HFFc6 (cell line): ENCODE measurements at places on chromosomes 13 and 19. TPM values are rescaled to one million over a fixed set of nuclear protein-coding genes. Genes with fewer than 3 reads are reported as not detected.

MEF2B gene
- 1.1 to 1.7 TPM (median 1.6 TPM) in 3 replicates for total RNA-seq

OR1M1 gene
- total RNA-seq, result not detected in 3 replicates

KIR3DL2 gene
- not detected in 3 replicates for total RNA-seq

GRIN2D gene
- total RNA-seq, result 3.1 to 4.4 TPM (median 3.9 TPM) in 3 replicates

DNA sequence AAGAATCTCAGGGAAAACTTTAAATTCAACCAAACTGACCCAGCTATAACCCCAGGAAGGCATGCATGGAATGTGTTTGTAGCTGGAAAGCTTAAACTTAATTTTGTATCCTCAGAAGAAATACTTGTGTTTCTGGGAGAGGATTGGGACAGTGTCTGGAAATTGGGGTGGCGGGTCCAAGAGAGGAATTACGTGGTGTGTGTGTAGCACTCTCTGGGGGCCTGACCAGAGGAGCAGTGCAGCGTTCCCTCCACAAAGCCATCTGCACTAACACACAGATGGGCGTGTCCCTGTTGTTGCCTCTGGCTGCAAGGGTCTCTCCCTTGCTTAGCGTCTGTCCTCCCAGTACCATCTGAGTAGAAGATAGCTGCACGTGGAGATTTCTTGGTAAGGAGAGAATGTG, 6.4 kb downstream of the GARRE1 start:
- no peak for DNase-seq

DNA sequence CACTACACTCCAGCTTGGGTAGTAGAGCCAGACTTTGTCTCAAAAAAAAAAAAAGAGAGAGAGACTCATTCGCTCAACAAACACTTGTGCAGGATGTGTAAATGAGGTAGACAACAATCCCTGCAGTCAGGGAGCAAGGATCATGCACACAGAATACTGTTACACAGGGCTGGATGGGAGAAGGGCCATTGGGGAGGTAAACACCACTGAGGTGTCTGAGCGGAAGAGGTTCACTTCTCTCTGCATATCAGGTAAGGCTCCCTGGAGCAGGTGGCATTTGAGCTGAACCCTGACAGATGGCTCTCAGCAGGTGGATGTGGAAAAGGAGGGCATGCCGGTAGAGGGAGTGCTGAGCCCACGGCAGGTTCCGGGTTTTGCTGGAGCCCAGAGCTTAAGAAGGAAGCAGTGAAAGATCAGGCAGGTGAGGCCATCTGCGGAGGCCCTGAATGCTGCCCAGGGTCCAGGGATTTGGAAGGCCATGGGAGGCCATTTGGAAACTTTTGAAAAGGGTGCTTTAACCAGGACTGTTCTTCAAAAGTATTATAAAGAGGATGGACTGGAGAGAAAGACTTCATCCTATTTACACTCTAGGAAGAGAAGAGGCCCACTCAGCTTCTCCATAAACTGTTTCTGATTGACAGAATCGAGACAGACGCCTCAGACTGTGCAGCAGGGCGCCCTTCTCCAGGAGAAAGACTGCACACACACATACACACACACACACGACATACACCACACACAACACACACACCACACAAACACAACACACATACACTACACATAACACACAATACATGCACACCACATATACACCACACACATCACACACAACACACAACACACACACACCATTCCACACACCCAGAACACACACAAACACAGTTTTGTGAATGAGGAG, 199.4 kb downstream of the USP12 start:
- no peak for DNase-seq

DNA sequence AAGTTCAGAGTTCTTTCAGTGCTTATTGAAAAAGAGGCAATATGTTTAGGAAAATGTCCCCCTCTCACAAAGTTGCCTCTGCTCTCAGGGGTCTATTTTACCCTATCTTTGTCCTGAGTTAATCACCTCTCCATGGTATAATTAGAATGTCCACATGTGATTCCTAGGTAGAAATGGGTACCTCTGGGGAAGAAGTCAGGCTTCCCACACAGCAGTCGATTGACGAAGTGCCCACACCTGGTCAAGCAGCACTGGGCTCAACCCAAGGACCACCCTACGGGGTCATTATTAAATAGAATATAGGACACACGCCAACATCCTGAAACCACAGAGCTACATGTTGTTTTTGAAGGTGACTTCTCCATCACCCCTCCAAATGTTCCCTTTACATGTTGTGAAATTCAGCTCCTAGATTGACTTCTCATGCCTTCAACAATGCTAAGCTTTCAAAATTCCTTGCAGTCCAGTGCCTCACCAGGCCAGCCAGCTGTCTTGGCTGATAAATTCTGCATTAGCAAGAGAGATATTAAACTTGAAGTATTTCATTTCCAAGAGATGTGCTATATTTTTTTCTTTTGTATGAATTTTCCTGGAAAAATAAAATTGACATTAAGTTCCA, 43.6 kb upstream of the FAM124A start:
- DNase-seq, result no peak

- no peak for DNase-seq
Measured at GRCh38 chr19:30784850-30785457, 412.8 kb downstream of the ZNF536 start.

DNA sequence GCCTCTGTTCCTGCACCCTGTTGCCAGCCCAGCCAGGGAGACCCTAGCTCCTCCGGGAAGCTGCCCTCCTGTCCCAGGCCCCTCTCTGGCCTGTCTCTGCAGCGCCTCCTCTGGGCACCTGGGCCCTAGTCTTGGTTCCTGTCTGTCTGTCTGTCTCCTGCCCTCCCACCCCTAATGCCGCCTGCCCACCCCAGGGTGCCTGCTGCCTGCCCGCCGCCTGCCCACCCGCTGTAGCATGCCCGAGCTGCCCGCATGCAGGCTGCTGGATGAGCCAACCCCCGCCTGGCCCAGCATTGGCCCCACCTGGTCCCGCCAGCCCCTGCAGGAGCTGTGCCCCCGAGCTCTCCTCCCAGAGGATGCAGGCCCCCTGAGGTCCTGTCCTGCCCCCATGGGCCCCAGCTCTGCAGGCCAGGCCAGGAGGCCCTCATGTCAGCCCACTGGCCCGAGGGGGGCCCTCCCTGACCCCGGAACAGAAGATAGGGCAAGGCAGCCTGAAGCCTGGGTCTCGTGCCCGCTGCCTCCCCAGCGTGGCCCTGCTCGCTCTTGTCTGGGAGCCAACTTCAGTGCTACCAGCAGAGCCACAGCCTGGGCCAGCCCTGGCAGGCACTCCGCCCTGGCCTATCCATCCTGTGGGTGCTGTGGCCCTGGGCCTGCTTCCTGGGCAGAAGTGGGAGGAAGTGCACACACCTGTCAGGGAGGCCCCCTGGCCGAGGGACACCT, 5.2 kb downstream of the MAP2K7 start:
- no peak for DNase-seq

GRCh38 chr19:50159078-50159477, 4.0 kb downstream of the IZUMO2 start:
- DNase-seq, result no peak

DNA sequence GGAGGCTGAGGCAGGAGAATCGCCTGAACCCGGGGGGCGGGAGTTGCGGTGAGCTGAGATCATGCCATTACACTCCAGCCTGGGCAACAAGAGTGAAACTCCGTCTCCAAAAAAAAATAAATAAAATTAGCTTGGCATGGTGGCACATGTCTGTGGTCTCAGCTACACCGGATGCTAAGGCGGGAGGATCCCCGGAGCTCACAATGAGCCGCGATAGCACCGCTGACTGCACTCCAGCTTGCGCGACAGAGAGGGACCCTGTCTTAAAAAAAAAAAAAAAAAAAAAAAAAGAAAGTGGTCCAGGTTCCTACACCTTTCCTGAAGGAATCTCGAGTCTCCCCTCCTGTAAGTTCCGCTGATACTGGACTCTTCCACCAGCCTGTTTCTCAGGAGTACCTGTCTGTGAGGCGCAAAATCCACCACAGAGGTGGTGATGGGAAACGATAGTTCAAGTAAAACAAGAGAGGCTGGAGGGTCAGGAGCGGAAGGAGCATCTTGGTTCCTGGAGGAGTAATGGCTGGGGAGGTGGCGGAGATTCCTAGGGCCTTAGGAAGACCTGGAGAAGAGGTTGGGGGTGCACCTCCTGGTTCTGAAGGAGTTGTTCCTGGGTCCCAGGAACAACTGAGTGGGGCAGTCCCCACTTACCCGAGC, 471 bp downstream of the FUT1 start:
- no peak for DNase-seq

- DNase-seq, result no peak
Measured at GRCh38 chr19:11480715-11481533, at the start of gene ELAVL3. TSS of gene ELAVL3 (minus strand) at chr19:11481046. CDS start at chr19:11480608, 438 bp downstream.

DNA sequence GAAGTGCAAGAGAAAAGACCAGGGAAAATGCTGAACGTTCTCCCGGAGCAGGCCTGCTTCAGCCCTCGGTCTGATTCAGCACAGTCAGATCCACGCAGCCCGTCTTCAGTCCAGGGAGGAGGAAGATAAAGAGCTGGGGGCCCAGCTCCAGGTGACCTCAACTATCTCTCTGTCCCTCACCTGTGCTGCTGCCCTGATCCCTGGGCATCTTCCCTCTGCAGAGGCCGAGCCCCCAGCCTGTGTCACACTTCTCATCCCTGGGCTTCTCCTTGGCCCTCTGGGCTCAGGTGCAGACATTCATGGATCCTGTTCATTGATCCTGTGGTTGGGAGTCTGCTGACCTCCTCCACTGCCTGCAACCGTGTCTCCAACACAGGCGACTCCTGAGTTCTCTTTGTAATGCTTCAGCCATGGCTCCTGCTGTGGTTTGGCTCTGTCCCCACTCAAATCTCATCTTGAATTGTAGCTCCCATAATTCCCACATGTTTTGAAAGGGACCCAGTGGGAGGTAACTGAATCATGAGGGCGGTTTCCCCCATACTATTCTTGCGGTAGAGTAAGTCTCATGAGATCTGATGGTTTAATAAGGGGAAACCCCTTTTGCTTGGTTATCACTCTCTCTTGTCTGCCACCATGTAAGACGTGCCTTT, 27.9 kb downstream of the COL4A2 start:
- no peak for DNase-seq

DNA sequence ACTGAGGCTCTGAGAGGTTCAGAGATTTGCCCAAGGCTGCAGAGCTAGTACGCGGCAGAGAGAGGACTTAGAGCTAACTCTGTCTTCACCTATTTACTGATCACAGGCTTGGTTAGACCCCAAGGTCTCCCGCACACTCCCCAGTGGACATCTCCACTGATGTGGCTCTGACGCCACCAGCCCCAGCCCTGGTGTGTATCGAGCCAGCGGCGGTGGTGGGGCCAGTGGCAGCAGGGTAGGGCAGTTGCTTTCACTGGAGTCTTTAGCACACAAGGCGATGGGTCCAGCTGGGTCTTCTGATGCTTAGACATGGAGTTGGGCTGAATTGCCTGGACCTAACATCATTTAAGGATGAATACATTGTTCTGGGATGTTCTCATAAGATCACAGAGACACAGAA, 85.4 kb downstream of the ANKRD10 start:
- no peak for DNase-seq

DNA sequence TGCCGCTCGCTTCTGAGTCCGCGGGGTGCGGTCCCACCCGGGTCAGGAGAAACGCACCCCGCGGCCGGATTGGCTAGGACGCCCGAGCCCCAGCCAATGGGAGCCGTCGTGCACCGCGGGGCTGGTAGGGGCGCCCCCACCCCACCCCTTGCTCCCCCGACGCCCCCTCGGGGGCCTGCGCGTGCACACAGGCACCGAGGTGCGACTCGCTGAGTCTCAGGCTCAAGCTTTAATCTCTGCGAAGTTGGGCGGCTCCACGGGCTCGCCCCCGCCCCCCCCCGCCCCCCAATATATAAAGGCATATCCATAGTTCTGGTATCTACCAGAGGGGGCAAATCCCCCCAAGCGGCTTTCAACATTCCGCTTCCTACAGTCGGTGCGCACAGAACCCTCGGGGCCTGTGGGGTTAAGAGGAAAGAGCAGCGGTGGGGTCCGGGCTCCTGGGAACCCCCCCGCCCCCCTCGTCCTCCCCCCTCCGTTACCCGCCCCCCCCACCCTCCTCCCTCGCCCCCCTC, at the start of gene COX6B2:
Gene COX6B2, minus strand, starts transcription at position 22 of the 515 bp plus-strand sequence. CDS start 198 bp downstream, outside the sequence.
- no peak for DNase-seq

DNA sequence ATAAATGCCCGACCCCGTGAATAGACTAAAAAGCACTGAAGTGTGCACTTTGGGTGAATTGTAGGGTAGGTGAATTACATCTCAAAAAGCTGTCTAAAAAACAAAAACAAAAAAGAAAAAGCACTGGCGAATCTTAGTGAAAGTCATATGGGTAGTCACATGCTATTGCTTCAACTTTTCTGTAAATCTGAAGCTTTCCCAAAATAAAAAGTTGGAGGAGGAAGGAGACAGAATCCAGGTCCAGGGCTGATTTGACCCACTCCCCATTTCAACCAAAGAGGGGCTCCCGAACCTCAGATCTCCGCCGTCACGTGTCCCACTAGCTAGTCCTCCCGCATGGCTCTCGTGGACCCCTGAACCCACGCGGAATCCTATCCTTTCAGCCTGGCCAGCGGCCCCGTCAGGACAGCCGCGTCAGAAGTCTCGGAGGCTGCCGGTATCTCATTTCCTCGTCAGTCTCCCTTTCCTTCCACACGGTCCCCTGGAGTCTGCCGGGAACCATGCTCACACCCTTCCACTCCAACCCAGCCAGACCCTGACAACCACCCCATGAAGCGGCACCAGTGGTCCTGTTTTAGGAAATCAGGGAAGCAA, 6.1 kb downstream of the PPP1R12C start:
- DNase-seq, result no peak
